ENCODE measurements at places on chromosomes 6 and 20. TPM values are rescaled to one million over a fixed set of nuclear protein-coding genes. Genes with fewer than 3 reads are reported as not detected.

ZBTB9 gene
- total RNA-seq: 5.8 TPM

KHDRBS2 gene
- 3.5 TPM for total RNA-seq

GRCh38 chr6:105988321-105988720 is 97.8 kb upstream of the PRDM1 start:
- no peak overlapping the region for H3K4me3 ChIP-seq
- no peaks in the 10 kb centered on the region for H3K4me1 ChIP-seq
- H3K27me3 ChIP-seq: peaks cover 94% of the 10 kb centered on the region

FOXF2 gene
- 17.7 TPM for total RNA-seq
